ENCODE measurements at places on chromosomes 6 and 20. TPM values are rescaled to one million over a fixed set of nuclear protein-coding genes. Genes with fewer than 3 reads are reported as not detected.

DNA sequence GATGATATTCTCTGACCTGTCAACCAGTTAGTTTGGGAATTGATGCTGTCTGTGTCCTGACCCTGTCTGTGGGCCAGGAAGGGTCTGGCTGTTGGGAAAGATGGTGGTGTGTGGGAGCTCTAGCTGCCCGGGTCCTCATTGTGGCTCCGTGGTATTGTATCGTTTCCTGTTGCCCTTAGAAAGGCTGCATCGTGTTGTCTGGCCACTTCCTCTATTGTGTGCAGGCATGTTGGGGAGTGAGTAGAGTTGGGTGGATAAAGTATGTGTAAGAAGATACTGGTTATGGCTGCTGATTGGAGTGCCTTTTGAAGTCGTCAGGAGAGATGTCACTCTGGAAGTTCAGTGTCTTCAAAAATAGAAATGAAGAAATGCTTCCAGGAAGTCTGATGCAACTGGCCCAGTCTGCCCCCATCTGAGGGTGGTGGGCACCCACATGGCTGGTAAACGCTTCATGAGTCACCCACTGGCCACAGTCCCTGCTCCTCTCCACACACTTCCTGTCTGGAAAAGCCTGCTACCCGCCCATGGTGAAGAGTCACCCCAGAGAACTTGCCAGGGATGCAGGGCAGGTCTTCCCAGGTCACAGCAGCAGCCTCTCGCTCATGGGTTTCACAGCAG is 27.9 kb downstream of the PPARD start:
- H3K27me3 ChIP-seq = no peaks in the 10 kb centered on the region
- peak overlapping the region; percentile 77 for H3K27ac ChIP-seq
- no peak overlapping the region for H3K4me3 ChIP-seq
- no peaks in the 10 kb centered on the region for H3K36me3 ChIP-seq
- peak; percentile 61 for DNase-seq

DNA sequence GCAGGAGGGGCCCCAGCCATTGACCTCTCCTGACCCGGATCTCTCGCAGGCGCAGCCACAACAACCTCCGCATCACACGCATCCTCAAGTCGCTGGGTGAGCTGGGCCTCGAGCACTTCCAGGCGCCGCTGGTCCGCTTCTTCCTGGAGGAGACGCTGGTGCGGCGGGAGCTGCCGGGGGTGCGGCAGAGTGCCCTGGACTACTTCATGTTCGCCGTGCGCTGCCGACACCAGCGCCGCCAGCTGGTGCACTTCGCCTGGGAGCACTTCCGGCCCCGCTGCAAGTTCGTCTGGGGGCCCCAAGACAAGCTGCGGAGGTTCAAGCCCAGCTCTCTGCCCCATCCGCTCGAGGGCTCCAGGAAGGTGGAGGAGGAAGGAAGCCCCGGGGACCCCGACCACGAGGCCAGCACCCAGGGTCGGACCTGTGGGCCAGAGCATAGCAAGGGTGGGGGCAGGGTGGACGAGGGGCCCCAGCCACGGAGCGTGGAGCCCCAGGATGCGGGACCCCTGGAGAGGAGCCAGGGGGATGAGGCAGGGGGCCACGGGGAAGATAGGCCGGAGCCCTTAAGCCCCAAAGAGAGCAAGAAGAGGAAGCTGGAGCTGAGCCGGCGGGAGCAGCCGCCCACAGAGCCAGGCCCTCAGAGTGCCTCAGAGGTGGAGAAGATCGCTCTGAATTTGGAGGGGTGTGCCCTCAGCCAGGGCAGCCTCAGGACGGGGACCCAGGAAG is 4.5 kb upstream of the COL9A3 start:
- H3K27me3 ChIP-seq = peaks cover 23% of the 10 kb centered on the region
- no peak for DNase-seq
- H3K4me1 ChIP-seq = peaks cover 5% of the 10 kb centered on the region
- H3K4me3 ChIP-seq = peak overlapping the region; percentile 39
- H3K27ac ChIP-seq = no peak overlapping the region

DNA sequence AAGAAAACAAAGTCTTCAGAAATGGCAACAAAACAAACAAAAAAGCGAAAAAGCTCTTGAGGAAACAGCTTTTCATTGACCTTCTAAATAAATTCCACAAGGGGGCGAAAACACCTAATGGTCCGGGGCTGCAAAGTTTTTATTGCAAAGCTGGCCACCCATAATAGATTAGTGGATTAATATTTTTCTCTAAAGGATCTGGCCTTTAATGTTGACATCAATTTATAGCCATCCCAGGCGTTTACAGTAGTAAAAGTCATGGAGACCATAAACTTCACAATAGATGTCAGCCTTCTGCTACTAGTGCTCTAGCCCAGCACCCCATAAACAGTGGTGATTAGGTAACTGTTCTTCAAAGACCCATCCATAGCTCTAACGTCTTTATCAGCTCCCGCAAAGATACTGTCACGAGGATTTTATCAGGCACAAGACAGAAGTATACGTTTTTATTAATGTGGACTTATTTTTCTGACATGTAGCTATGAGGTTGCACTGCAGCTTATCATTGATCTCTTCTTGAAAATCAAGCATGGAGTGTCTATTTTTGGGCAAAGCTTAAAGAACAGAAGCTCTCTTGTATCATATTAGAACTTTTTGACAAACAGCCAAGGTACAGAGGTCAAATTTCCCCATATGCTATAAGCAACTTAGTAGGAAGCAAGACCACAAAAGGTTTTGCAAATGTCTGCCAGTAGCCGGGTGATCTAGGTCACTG is 4.7 kb downstream of the CITED2 start:
- H3K4me3 ChIP-seq = no peak overlapping the region
- peaks cover 10% of the 10 kb centered on the region for H3K4me1 ChIP-seq
- no peak overlapping the region for H3K27ac ChIP-seq

- peaks cover 10% of the 10 kb centered on the region for H3K4me1 ChIP-seq
- H3K27me3 ChIP-seq = no peaks in the 10 kb centered on the region
- no peak for DNase-seq
- H3K36me3 ChIP-seq = no peaks in the 10 kb centered on the region
- no peak overlapping the region for H3K4me3 ChIP-seq
- H3K27ac ChIP-seq = no peak overlapping the region
Observed at GRCh38 chr6:151702851-151703658, 104.4 kb upstream of the ESR1 start.

DNA sequence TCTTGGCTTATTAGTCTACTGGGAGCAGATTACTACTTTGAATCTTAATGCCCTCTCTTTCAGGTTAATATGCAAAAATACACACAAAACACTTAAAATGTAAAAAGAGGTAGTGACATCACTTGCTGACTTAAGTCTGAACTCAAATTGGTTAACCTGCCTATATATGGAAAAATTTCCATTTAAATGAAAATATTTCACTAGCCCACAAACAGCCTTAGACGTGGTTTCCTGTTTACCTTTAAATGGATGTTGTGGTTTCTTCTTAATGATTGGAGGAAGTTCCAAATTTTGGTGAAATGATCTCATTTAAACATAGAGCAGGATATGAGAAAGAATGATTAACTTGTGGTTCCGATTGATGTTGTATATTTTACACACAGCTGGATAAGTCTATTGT is 553.7 kb downstream of the CD109 start:
- peaks cover 25% of the 10 kb centered on the region for H3K36me3 ChIP-seq
- H3K27ac ChIP-seq = peak overlapping the region; percentile 78
- DNase-seq = no peak
- peaks cover 48% of the 10 kb centered on the region for H3K4me1 ChIP-seq

PRKN gene
- 3.8 TPM for total RNA-seq

RCAN2 gene
- total RNA-seq = 2.2 TPM
